ENCODE measurements at places on chromosomes 4 and X. TPM values are rescaled to one million over a fixed set of nuclear protein-coding genes. Genes with fewer than 3 reads are reported as not detected.

FAM184B gene
- not detected for total RNA-seq

LRRC66 gene
- total RNA-seq, result 0.23 TPM

ASB12 gene
- not detected for total RNA-seq

PPP1R3F gene
- total RNA-seq, result 4.4 TPM

SYNPO2 gene
- total RNA-seq, result 2.7 TPM

MAOA gene
- 9.6 TPM for total RNA-seq

SETD7 gene
- 54.5 TPM for total RNA-seq

CCDC149 gene
- 5.6 TPM for total RNA-seq

HHIP gene
- total RNA-seq, result 1.1 TPM

MND1 gene
- 0.35 TPM for total RNA-seq

MEPE gene
- not detected for total RNA-seq

TCP11X1 gene
- total RNA-seq, result not detected

TEC gene
- total RNA-seq, result 0.94 TPM

PLXNA3 gene
- 17.3 TPM for total RNA-seq

RAB41 gene
- not detected for total RNA-seq

QRFPR gene
- not detected for total RNA-seq

COL4A6 gene
- total RNA-seq, result 3.1 TPM

NPNT gene
- total RNA-seq, result 1.1 TPM

CCDC110 gene
- total RNA-seq, result 0.59 TPM

IQSEC2 gene
- total RNA-seq, result 4.3 TPM

SPP1 gene
- 0.15 TPM for total RNA-seq

SLC7A11 gene
- 4.4 TPM for total RNA-seq

VCX gene
- not detected for total RNA-seq

NUDT9 gene
- 20.5 TPM for total RNA-seq

HSD17B13 gene
- 0.12 TPM for total RNA-seq

LONRF3 gene
- total RNA-seq, result 0.47 TPM

NPY5R gene
- not detected for total RNA-seq

SPINK2 gene
- not detected for total RNA-seq

MMAA gene
- total RNA-seq, result 9.4 TPM

OTUD6A gene
- not detected for total RNA-seq

TLR10 gene
- not detected for total RNA-seq

TKTL1 gene
- total RNA-seq, result not detected

SYTL5 gene
- 0.35 TPM for total RNA-seq

CPZ gene
- 33.7 TPM for total RNA-seq

ATP5ME gene
- 480 TPM for total RNA-seq

TLR6 gene
- 0.94 TPM for total RNA-seq

TMEM271 gene
- not detected for total RNA-seq

MTMR1 gene
- total RNA-seq, result 21.5 TPM

GNRHR gene
- total RNA-seq, result not detected

CENPI gene
- 0.94 TPM for total RNA-seq

SMPX gene
- not detected for total RNA-seq

PRPS1 gene
- total RNA-seq, result 35.3 TPM

CTAG1B gene
- not detected for total RNA-seq

GPAT3 gene
- 1.1 TPM for total RNA-seq

PABPC5 gene
- 0.82 TPM for total RNA-seq

RAB39B gene
- 0.53 TPM for total RNA-seq
